Stomach (tissue), 19 donors: ENCODE measurements at places on chromosomes 5 and 9. TPM values are rescaled to one million over a fixed set of nuclear protein-coding genes. Genes with fewer than 3 reads are reported as not detected.

Gene ARHGEF37
- 9.3 TPM for polyA plus RNA-seq

Gene C1QTNF3
- 4.5 TPM for polyA plus RNA-seq

Gene PCDHGA12
- polyA plus RNA-seq = 0.12 TPM

Gene PDE8B
- 0.56 TPM for polyA plus RNA-seq

Gene OBP2B
- polyA plus RNA-seq = not detected

Gene MRPL22
- 47.5 TPM for polyA plus RNA-seq

Gene COL27A1
- 3.4 TPM for polyA plus RNA-seq

Gene TTC23L
- polyA plus RNA-seq = not detected

GRCh38 chr9:16132513-16132912, 579.7 kb downstream of the CCDC171 start:
- no peaks in the 10 kb centered on the region for H3K4me1 ChIP-seq
- H3K27ac ChIP-seq = no peak overlapping the region
- DNase-seq = no peak
- no peaks in the 10 kb centered on the region for H3K27me3 ChIP-seq

DNA sequence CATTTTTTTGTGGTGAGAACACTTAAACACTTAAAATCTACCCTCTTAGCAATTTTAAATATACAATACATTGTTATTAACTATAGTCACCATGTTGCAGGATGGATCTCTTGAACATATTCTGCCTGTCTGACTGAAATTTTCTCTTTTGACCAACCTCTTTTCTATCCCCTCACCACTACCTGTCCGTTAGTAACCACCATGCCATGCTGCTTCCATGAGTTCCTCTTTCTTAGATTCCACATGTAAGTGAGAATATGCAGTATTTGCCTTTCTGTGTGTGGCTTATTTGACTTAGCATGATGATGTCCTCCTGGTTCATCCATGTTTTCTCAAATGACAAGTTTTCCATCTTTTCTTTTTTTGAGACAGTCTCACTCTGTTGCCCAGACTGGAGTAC, 48.5 kb upstream of the NAA35 start:
- H3K4me3 ChIP-seq = no peak overlapping the region
- no peaks in the 10 kb centered on the region for H3K27me3 ChIP-seq
- no peak overlapping the region for H3K27ac ChIP-seq

GRCh38 chr9:105842023-105842644, 147.8 kb downstream of the TMEM38B start:
- H3K4me3 ChIP-seq = no peak overlapping the region
- no peak overlapping the region for H3K27ac ChIP-seq
- no peaks in the 10 kb centered on the region for H3K4me1 ChIP-seq

DNA sequence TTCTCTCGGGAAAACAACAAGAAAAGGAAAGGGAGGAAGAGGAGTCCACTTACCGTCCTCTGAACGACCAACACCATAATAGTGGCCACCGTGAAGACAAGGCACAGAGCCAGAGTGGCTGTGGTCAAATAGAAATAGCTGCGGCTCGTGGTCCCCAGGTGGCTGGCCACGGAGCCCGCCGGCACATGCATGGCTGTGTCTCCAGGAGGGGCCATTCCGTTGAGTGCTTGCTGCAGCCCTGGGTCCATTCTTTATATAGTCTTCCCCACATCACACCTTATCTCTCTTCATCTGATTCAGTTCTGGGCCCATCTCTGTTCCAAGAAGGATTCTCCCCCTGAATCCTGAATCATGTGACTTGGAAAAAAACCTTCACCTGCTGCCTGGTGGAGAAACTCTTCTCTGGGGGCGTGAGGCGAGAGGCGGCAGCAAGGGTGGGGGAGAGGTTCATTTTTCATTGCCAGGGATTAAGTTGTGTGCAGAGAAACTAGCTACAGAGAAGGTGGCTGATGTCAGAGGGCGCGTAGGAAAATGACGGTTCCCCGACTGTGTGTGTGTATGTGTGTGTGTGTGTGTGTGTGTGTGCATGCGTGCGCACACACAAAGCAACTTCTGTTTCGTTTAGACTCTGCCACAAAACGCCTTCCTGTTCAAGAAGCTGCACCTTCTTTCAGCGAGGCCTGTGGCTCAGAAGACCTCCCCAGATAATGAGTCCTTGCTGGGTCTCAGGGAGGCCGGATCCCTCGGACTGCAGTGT, at the start of gene TNFSF8:
Gene TNFSF8, minus strand, starts transcription at position 536 of the 757 bp plus-strand sequence. Its CDS starts 288 bp downstream, at position 248.
- H3K36me3 ChIP-seq = no peaks in the 10 kb centered on the region
- no peaks in the 10 kb centered on the region for H3K4me1 ChIP-seq
- H3K27me3 ChIP-seq = no peaks in the 10 kb centered on the region
- DNase-seq = peak; percentile 36
- H3K27ac ChIP-seq = peak within 1 kb of the TSS; percentile 75

GRCh38 chr9:82820186-82820585, 242.8 kb downstream of the RASEF start:
- H3K27me3 ChIP-seq = no peaks in the 10 kb centered on the region
- H3K27ac ChIP-seq = no peak overlapping the region
- no peaks in the 10 kb centered on the region for H3K36me3 ChIP-seq

DNA sequence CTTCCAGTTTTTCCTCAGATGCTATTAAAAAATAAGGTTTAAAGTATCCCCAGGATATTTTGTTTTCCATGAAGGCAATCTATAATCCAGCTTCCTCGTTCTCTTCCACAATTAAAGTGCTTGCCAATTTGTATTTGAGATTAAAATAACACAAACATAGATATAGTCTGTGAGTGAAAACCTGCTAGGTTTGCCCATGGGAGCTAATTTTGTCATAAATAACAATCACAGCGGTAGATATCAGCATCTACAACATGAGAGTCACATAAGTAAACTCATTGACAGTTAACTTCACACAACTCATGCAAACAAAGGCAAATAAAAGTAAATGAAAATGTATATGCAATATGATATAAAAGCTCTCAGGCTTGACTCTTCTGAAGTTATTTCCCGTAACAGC, 29.2 kb upstream of the RASGRF2 start:
- no peak for DNase-seq
- no peak overlapping the region for H3K4me3 ChIP-seq
- H3K36me3 ChIP-seq = no peaks in the 10 kb centered on the region

DNA sequence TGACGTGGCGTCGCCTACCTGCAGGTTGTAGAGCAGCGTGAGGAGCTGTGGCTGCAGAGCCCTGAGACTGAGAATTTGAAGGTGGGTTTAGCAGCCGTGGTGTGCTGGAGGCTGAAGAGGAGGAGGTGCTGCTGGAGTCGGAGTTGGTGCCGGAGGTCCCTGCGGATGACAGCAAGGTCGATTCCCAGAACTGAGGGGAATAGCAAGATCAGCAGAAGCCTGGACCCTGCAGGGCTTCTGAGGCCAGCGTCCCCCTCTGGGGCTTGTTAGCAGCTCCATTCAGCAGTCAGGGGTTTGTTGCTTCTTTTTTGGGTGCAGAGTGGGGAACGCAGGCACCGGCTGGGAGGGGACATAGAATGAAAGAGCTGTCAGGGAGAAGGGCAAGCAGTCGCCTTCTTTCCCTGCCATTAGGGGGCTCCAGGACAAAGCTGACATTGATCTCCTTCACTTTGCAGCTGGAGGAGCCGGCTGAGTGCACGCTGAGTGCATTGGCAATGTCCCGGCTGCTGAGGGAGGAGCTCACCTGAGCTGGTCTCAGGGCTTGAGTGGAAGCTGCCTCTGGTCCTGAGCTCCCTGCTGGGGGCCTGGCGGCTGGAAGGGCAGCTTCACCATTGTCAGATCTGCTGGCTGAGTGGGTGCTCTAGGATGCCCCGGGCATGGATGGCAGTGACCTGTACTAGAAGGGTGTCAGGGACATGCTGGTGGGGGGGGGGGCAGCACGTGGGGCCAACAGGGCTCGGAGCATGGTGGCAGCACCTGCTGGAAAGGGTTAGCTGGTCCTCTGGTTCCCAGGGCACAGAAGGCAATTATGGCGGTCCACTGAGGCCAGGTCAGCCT, 20.8 kb downstream of the OBP2B start:
- H3K4me3 ChIP-seq = no peak overlapping the region
- peaks cover 3% of the 10 kb centered on the region for H3K4me1 ChIP-seq
- no peak overlapping the region for H3K27ac ChIP-seq
- DNase-seq = peak; percentile 71
- H3K27me3 ChIP-seq = peaks cover 16% of the 10 kb centered on the region

DNA sequence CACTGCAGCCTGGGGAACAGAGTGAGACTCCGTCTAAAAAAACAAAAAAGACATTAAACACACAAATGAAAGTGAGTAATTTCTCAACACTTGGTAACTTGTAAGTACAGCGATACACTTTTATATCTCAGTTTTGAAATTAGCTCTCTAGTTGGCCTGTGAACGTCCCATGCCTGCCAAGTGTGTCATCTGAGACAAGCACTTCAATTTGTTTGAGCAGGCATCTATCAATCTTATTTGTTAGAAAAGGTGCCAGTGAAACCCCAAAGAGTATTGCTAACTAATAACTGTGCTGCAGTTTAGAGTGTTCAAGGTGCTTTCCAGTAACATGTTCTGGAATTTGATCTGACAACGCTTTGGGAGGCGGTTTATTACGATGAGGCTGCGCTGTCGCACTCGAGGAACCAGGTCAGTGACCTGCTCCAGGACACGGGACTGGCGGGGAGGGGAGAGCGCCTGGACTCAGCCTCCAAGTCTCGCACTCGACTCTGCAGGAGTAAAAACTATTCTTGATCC, 1.1 kb upstream of the SPIN1 start:
- DNase-seq = peak; percentile 34
- H3K27ac ChIP-seq = peak overlapping the region; percentile 96
- H3K4me1 ChIP-seq = peaks cover 26% of the 10 kb centered on the region
- no peaks in the 10 kb centered on the region for H3K27me3 ChIP-seq
- no peaks in the 10 kb centered on the region for H3K36me3 ChIP-seq
- H3K4me3 ChIP-seq = peak overlapping the region; percentile 94

GRCh38 chr9:17536027-17536426, 42.8 kb upstream of the SH3GL2 start:
- H3K4me1 ChIP-seq = no peaks in the 10 kb centered on the region
- H3K27me3 ChIP-seq = no peaks in the 10 kb centered on the region
- DNase-seq = no peak
- H3K36me3 ChIP-seq = no peaks in the 10 kb centered on the region
- H3K4me3 ChIP-seq = no peak overlapping the region

DNA sequence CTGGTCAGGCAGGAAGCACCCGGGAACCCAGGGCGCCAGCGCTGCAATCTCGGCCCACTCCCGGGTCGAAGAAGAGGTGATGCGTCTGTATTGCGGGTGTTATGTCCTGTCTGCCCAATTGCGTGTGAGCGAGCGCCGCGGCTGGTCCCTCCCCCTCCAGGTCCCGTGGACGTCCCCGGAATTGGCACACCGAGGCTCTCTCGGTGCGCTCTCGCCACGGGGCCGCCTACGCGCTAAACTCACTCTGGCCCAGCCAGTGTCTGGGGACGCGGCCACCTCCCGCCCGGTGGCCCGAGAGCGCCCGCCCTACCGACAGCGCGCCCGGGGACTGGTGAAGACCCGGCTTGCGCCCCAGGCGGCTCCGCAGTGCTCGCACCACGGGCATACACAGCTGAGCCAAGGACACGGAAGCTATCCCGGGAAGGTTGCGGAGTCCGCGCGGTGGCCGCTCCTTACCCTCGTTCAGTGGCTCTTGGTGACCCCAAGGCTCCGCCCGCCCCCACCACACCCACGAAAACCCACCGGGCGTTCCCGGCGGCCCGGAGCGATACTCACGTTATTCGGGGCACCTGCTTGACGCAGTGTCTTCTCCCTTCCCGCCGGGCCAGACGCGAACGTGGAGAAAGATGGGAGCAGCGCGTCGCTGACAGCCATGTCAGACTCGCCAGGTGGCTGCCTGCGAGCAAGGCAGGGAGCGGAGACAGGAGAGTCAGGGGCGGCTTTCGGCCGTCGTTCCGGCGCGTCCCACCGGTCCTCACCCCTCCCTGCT, 1.0 kb downstream of the KLF4 start:
- H3K27ac ChIP-seq = peak overlapping the region; percentile 94
- peak overlapping the region; percentile 85 for H3K4me3 ChIP-seq
- peaks cover 73% of the 10 kb centered on the region for H3K4me1 ChIP-seq
- peaks cover 12% of the 10 kb centered on the region for H3K36me3 ChIP-seq

GRCh38 chr9:130537346-130538050, 41.9 kb upstream of the FUBP3 start:
- peaks cover 16% of the 10 kb centered on the region for H3K4me1 ChIP-seq
- peak; percentile 32 for DNase-seq
- no peaks in the 10 kb centered on the region for H3K36me3 ChIP-seq

- DNase-seq = no peak
- no peaks in the 10 kb centered on the region for H3K36me3 ChIP-seq
- H3K4me1 ChIP-seq = no peaks in the 10 kb centered on the region
- H3K4me3 ChIP-seq = no peak overlapping the region
Measured at GRCh38 chr9:108836781-108837180, 19.0 kb downstream of the ACTL7B start.

GRCh38 chr5:175629793-175630192, 28.1 kb upstream of the HRH2 start:
- H3K4me3 ChIP-seq = no peak overlapping the region
- no peak for DNase-seq
- no peaks in the 10 kb centered on the region for H3K27me3 ChIP-seq
- H3K27ac ChIP-seq = no peak overlapping the region
